ENCODE measurements at places on chromosomes 5 and 9.

DNA sequence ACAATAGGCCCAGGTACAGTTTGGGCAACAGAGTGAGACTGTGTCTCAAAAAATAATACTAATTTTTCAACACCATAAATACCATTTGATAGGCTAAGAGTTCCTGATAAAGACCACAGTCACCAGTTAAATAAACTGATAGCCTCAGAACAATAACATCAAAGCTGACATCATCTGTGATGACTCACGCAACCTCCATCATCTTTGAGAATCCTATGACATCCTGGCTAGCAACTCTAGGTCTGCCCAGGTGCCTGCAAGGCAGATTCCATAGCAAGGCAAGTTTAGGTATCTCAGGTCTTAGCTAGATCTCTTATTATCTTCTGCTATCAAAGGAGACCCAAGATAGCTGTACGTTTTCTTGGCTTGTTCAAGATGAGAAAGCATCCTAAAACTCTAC is 30.5 kb upstream of the UBAP2 start:
- no peak for DNase-seq

DNA sequence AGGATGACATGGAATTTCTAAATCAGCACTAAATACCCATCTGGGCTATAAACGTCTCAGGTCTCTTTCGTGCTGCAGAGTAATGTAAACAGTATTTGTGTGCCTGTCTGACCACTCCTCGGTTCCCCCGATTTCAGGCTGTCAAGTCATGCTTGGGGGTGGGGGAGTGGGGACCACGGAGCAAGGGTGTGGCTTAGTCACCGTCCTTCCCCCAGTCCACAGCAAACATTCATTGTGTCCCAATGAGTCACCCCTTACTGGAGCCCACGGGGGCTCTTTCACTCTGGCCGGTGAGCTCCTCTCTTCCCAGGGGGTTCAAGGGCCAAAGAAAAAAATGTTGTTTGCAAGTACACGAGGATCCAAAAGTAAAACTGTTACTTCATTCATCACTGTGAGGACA is 72.4 kb upstream of the ICE1 start:
- no peak for DNase-seq

GRCh38 chr5:52376592-52376991 is 411.1 kb upstream of the ITGA1 start:
- no peak for DNase-seq

DNA sequence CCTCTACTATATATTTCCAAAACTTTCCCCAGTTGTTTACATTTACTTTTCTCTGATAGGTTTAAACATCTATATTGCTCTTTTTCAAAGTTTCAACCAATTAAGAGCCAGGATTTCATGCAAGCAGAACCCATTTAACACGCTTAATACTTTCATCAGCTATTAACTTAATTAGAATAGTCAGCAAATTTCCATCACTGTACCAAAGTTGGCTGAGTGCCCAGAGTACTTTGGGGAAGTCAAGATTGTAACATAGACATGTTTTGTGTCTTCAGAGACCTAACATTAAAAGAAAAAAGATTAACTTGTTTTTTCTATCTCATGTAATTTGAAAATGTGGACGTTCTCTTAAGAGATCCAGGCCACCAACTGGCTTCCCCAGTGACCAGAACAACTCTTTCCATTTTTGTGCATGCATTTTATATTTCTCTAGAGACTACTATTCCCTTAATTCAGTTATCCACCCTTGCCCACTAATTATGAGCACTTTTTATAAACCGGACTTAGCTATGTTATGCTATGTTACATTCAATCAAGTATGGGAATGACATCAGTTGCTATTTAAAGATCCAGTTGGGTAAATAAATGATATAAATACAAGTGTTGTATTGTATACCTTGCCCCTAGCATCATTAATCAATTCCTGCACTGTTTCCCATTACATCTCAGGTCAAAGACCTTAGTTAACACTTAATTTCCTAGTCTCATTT is 478.1 kb upstream of the NMUR2 start:
- no peak for DNase-seq

DNA sequence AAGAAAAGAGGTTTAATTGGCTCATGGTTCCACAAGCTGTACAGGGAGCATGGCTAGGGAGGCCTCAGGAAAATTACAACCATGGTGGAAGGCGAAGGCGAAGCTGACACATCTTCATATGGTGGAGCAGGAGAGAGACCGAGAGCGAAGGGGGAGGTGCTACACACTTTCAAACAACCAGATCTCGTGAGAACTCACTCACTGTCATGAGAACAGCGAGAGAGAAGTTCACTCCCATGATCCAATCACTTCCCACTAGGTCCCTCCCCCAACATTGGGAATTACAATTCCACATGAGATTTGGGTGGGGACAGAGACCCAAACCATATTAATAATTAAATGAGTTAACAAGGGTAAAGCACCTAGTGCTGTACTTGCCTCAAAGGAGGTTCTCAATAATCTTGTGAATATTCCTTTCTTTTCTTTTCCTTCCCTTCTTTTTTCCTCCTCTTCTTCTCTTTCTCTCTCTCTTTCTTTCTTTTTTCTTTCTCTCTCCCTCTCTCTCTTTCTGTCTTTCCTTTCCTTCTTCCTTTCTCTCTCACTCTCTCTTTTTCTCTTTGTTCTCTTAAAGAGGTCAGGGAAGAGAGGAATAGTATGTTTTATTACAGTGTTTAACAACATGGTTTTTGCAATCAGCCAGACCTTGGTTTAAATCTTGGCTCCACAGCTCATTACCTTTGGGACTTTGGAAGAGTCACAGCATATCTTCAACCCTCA is 29.0 kb downstream of the TNFSF15 start:
- no peak for DNase-seq

DNA sequence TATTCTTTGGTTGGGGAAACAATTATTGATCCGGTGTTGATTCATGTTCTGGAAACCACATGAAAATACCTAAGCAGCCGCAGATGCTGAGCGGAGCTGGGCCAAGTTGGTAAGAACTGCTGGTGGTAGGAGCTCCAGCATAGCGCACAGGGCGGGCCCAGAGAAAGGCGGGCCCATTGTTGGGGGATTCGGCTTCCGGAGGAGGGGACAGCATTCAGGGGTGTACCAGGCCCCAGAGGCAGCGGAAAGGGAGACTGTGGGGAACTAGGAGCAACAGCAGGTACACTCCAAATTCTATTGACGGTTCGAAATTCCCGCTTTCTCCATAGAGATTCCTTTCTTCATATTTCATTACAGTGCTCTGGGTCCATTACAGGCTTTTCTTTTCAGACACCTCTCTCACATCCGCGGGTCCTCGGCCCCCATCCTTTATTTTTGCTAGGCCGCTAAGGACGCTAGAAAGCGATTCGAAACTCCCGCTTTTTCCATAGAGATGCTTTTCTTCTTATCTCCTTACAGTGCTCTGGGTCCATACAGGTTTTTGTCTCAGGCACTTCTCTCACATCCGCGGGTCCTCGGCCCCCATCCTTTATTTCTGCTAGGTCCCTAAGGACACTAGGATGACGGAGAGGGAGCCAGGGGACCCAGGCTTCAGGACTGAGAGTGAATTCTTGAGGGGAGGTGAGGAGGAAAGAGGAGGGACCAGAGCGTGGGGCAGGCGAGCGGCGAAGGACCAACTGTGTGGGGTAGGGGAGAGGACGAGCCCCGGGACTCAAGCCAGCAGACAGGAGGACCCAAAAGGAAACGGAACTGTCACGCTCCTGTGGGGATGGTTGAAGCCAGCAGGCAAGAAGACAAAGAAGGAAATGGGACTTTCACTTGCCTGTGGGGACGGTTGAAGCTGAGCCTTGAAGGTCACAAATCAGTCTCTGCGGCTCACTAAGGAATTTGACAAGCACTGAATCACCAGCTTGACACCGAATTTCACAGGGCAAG is at the start of gene CCDC152:
CCDC152 (plus strand) TSS at position 213 of the 996 bp plus-strand sequence. CDS start 2,304 bp downstream, outside the sequence.
- DNase-seq: no peak

DNA sequence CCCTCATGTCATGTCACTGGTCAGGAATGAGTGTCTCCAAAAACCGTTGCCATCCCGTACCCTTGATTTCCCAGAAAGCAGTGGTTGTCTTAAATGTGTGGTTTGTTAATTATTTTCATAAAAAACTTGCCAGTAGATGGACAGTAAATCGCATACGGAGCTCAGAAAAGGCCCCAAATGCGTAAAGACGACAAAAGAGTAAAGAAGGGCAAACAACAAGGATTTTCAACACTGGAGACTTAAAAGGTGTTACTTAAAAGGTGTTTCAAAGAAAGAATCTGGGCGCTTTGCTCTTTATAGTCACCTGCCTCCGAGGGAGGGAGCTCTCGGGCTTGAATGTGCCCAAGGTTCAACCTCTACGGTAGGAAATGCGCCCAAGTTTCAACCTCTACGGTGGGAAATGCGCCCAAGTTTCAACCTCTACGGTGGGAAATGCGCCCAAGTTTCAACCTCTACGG is 734 bp downstream of the KIF27 start:
- DNase-seq: no peak

DNA sequence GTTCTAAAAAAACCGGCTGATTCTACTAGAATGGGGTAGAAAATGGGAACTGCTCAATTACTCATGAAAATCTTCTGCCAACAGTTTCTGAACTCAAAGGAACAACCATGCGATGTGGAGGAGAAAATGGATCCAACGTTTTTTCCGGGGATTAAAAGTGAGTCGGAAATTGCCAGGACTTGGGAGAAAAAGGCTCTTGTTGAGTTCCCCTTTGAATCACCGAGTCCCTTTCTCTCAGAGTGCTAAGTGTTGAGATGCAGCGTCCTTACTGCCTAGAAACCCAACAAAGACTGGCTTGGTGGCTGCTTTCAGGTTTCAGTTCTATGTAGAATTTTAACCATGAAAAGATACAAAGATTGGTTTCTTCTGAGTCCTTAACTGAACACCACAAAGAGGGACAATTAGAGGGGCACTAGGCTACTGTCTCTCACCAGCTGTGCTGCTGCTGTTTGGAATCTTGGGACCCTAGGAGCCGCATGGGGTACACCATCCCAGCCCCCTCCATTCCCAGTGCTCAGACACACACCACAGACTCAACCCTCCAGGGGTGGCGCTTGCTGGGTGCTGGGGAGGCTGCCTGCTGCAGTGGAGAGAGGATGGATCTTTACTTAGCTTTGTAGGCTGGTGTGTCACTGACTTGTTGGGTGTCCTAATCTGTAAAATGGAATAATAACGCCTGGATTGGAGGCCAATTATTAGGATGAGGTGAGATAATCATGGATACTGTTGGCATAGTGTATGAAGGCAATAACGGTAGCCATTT is 21.5 kb upstream of the NEUROG1 start:
- DNase-seq: no peak

Data from NCI-H460 (cell line).